ENCODE measurements at places on chromosomes 7 and 10. TPM values are rescaled to one million over a fixed set of nuclear protein-coding genes. Genes with fewer than 3 reads are reported as not detected.

The GRID1 gene
- polyA plus RNA-seq = 1.6 TPM

The TRAPPC14 gene
- 14.5 TPM for polyA plus RNA-seq

The ZNF425 gene
- 0.79 TPM for polyA plus RNA-seq

The MRLN gene
- 2.3 TPM for polyA plus RNA-seq

The DNMBP gene
- polyA plus RNA-seq = 11.2 TPM

The GJD4 gene
- not detected for polyA plus RNA-seq

The ARHGAP22 gene
- polyA plus RNA-seq = 0.56 TPM

The ANKRD30A gene
- polyA plus RNA-seq = not detected

The CARD11 gene
- polyA plus RNA-seq = 0.74 TPM

The SAP25 gene
- polyA plus RNA-seq = 2.9 TPM

The CYP3A7 gene
- not detected for polyA plus RNA-seq

The GJC3 gene
- polyA plus RNA-seq = 1.3 TPM

The SEMA4G gene
- polyA plus RNA-seq = 10.0 TPM

The FAM237B gene
- not detected for polyA plus RNA-seq

The GRID2IP gene
- 0.37 TPM for polyA plus RNA-seq

The GIMAP2 gene
- 5.9 TPM for polyA plus RNA-seq

The PGAM2 gene
- 1.3 TPM for polyA plus RNA-seq

The ODAD2 gene
- 0.09 TPM for polyA plus RNA-seq

The SHLD2 gene
- polyA plus RNA-seq = 15.0 TPM

The MMD2 gene
- polyA plus RNA-seq = not detected

The OR2A42 gene
- 0.42 TPM for polyA plus RNA-seq

The CD36 gene
- polyA plus RNA-seq = 1,338 TPM

The ATXN7L1 gene
- 3.7 TPM for polyA plus RNA-seq

The CRYGN gene
- not detected for polyA plus RNA-seq

The TMEM178B gene
- 0.18 TPM for polyA plus RNA-seq

The CALML3 gene
- polyA plus RNA-seq = 0.22 TPM

The FAM25C gene
- not detected for polyA plus RNA-seq

The NEUROG3 gene
- 0.04 TPM for polyA plus RNA-seq

The ZNF487 gene
- polyA plus RNA-seq = 4.2 TPM

The BHLHA15 gene
- not detected for polyA plus RNA-seq

The AGAP6 gene
- polyA plus RNA-seq = 9.4 TPM

The ACTL6B gene
- polyA plus RNA-seq = 0.53 TPM

The CDNF gene
- 2.9 TPM for polyA plus RNA-seq

The UNC5B gene
- polyA plus RNA-seq = 2.1 TPM

The ASB15 gene
- not detected for polyA plus RNA-seq

The OGDHL gene
- 0.16 TPM for polyA plus RNA-seq

The IDI2 gene
- not detected for polyA plus RNA-seq

The DOCK1 gene
- 9.5 TPM for polyA plus RNA-seq

The RAB19 gene
- polyA plus RNA-seq = 2.0 TPM

The MYPN gene
- polyA plus RNA-seq = 0.25 TPM

The ITIH5 gene
- 7.9 TPM for polyA plus RNA-seq

The LAMB1 gene
- polyA plus RNA-seq = 249 TPM

The CALHM3 gene
- not detected for polyA plus RNA-seq

The AGBL3 gene
- 0.90 TPM for polyA plus RNA-seq

The MTERF1 gene
- polyA plus RNA-seq = 4.2 TPM

The METTL27 gene
- 2.5 TPM for polyA plus RNA-seq

The MRPS24 gene
- 129 TPM for polyA plus RNA-seq

The ASZ1 gene
- polyA plus RNA-seq = not detected

The TMEM213 gene
- not detected for polyA plus RNA-seq

The TFPI2 gene
- 77.5 TPM for polyA plus RNA-seq

The AMPH gene
- 2.9 TPM for polyA plus RNA-seq

The FEZF1 gene
- not detected for polyA plus RNA-seq

The CUBN gene
- 0.20 TPM for polyA plus RNA-seq

Data from adipose tissue (tissue), 3 donors.